ENCODE measurements at places on chromosomes 2 and 18.

DNA sequence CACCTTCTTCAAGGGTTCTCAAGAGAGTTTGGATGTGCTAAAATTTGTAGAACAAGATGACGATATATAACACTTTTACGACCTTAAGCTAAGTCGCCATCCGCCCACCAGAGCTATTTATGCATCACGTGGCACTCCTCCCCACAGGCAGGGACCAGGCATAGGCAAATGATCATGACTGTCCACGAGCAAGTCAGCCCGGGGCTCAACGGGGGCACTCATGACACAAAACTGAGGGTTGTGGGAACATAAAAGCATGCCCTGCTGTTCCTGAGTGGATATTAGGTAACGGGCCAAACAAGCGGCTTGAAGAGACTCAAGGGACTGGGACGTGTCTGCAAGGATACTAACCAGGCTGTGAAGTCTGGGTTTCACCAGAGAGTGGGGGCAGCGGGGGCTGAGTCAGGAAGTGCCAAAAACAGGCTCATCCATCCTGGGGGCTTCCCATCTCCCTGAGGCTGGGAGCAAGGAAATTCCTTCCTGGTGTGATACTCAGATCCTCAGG lies 58.1 kb downstream of the FAM178B start:
- DNase-seq, result no peak

- no peak for DNase-seq
Measured at GRCh38 chr2:5690286-5690685, 1.9 kb upstream of the SOX11 start.

- no peak for DNase-seq
Measured at GRCh38 chr2:233184669-233185068, 66.8 kb upstream of the ATG16L1 start.

- no peak for DNase-seq
Measured at GRCh38 chr18:28890791-28891190, 713.9 kb upstream of the CDH2 start.

GRCh38 chr18:60153376-60153775 lies 219.2 kb downstream of the MC4R start:
- no peak for DNase-seq

DNA sequence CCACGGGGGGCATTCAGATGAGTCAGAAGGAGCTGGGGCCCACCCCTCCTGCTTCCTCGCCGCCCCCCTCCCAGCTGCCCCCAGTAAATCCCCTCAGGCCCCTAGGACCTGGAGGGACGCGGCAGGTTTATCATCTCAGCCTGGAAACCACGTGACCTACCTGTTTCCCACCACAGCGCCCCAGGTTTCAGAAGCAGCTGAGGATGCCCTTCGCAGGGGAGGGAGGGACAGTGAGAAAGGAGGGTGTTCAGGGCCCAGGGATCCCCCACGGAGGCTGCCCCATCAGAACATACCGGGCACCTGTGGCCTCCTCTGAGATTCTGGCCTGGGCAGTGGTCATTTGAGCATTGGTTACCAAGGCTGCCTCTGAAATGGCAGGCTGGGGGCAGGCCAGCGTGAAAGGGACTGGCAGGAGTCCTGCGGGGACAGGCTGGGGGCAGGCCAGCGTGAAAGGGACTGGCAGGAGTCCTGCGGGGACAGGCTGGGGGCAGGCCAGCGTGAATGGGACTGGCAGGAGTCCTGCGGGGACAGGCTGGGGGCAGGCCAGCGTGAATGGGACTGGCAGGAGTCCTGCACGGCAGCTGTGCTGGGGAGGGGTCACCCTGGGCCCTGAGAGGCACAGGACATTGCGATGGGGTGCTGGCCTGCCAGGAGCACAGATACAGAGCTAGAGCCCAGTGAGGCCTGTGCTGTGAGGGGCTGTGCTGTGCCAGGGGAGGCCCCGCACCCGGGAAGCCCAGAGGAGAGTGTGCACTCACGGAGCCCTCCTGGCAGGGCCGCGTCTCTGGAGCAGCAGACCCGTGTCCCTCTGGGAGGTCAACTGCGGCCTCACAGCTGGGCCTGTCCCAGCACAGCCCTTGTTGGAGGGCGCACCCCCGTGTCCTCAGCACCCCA lies 1.6 kb downstream of the NEU4 start:
- no peak for DNase-seq

DNA sequence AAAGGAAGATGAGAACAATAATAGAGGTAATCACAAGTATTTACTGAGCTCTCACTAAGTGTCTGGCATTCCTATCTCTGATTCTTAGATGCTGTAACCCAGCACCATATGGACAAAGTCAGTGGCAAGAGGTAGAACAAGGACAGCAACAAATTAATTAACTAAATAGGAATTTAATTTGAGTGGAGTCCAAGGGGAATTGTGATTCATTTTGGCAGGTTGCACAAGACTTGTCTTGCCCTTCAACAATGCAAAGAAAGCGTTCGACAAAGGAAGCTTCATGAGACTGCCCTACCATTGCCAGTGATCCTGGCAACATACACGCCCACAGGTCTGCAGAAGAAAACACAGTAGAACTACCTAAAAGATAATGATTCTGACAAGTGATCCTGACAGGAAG lies 221.6 kb downstream of the RBM43 start:
- no peak for DNase-seq

DNA sequence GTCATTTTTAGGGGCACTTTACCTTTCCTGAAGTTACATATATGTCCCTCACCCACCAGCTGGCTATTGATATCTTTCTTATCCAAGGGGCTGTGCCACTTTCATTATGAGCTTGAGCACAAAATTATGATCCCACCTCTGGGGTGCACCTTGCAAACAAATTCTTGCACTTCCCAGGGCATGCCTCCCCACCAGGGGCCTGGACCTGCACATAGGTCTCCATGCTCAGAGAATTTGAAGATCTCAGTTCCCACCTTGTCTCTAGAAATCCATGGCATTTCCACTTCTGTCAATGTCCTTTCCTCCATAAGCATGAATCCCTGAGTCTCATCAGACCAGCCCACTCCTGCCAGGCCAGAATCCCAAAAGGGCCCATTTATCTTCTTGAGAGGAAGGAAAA lies 449.1 kb upstream of the REG3G start:
- DNase-seq, result no peak

GRCh38 chr18:46167971-46168370 lies 63.8 kb downstream of the HAUS1 start:
- DNase-seq, result no peak

- DNase-seq, result peak; percentile 94
Measured at GRCh38 chr2:41966431-41966893, 81.4 kb upstream of the PKDCC start.

- DNase-seq, result no peak
Measured at GRCh38 chr2:237577956-237578870, 11.8 kb downstream of the PRLH start.

GRCh38 chr18:6255886-6256285 lies 158.8 kb downstream of the L3MBTL4 start:
- DNase-seq, result no peak

DNA sequence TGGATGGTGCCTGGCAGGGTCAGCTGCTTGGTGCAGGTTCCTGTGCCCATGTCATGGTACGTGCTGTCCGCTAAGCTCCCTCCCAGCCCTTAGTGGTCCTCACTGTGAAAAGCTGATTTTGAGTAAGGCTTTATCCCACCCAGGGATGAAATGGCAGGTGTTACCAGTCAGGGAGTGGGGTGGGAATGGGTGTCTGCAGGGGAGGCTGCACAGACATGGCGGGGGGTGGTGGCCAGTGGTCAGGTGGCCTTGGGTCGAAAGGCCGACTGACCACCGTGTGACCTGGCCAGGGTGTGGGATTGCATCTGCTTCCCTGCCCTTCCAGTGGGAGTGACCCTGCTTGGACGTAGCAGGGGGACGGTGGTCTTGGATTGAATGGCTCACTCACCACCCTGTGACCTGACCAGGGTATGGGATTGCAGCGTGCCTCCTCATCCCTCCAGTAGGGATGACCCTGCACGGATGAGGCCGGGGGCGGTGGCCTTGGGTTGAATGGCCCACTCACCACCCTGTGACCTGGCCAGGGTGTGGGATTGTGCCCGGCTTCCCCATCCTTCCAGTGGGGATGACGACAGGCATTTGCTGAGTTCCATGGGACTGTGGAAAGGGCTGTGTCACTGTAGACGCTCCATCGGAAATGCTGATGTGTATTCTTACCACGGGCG lies 29.8 kb downstream of the AGAP1 start:
- DNase-seq, result no peak

- DNase-seq, result no peak
Measured at GRCh38 chr2:1743396-1744150, 742 bp downstream of the PXDN start.

DNA sequence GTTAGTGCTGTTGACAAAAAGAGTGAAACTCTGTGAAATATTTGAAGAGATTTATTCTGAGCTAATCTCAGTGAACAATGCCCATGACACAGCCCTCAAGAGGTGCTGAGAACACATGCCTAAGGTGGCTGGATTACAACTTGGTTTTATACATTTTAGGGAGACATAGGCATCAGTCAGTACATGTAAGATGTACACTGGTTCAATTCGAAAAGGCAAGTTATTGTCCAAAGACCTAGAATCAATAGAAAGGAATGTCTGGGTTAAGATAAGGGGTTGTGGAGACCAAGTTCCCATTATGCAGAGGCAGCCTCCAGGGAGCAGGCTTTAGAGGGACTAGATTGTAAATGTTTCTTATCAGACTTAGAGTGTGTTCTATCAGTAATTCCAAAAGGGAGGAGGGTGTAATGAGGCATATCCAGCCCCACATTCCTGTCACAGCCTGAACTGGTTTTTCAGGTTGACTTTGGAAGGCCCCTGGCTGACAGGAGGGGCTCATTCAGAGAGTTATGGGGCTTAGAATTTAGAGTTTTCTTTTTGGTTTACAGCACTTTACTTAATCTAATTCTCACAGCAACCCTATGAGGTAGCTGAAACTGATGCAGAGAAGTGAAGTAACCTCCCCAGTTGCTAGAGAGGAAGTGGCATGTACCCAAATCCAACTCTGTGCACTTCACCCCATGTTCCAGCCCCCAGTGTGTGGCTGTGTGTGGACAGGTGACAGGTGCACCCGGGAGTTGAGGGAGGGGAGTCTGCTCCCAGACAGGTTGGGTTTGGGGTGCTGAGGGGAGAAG lies 28.3 kb upstream of the ASAP2 start:
- DNase-seq, result no peak

DNA sequence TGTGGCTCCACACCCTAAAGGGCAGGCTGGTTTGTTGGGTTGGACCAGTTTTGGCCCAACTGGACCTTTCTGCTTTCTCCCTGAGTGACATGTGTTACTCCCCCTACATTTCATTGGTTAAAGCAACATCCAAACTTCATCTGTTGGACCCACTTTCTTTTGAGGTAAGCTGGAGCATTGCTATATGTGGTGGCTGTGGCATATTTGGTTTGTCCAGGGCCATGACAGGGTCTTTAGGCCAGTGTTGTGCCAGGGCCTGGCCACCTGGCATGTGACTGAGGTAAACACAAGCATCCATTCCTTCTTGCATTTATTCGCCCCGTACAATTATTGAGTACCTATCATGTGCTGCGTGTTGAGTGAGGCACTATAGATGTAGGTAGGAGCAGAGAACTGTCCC lies 36.8 kb upstream of the MARCO start:
- no peak for DNase-seq

GRCh38 chr2:217645896-217646295 lies 356.9 kb downstream of the TNS1 start:
- no peak for DNase-seq

GRCh38 chr18:76980663-76981395 lies 151.8 kb downstream of the MBP start:
- no peak for DNase-seq

DNA sequence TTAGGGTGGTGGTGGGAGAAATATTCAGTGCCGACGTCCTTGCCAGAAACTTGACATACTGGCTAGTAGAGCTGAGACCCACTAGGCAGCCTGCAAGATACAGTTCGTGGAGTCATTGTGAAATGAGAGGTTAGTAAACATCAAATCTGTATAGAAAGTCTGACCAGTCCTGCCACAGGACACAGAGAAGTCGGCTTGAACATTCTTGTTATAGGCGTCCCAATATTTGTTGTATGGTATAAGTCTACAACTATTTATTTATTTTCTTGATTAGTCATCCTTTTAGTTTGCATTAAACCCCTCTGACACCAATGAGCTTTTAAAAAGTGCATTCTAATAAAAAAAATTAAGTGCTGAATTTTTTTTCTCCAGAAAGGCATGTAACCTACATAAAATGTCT lies 265.4 kb downstream of the STK39 start:
- no peak for DNase-seq

DNA sequence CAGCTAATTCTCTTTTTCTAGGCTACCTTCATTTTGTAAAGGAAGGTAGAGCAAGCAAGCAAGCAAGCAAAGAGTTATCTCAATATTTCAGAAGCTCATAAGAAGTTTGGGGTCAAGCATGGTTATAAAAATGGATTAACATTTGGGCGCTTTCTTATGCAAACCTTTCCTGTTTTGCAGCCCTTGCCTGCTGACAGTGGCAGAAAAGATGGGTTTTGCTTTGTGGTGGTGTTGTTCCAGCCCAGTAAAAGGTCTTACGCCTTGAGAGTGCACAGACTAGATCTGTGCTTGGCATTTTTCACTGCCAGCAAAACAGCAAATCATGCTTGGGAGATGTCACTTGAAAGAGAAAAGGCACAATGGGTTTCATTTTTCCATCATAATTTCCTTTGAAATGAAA lies 1320.6 kb upstream of the CELF4 start:
- no peak for DNase-seq

DNA sequence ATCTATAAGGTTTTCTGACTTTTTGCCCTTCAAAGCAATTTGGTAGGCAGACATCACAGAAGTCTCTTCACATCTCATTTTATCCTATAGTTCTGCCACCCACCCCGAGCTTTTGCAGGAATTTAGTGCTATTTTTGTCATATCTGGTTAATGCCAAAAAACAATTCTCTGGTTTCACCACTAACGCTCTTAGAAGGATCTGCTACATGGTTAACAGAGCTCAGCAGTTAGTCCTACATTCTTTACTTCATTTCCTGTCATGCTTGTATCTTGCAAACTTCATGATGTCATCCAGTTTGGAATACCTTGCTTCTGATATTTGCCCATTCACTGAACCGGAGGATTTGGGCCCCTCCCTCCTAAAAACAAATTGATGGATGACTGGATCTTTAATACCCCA lies 116.8 kb upstream of the SERPINE2 start:
- DNase-seq, result no peak

DNA sequence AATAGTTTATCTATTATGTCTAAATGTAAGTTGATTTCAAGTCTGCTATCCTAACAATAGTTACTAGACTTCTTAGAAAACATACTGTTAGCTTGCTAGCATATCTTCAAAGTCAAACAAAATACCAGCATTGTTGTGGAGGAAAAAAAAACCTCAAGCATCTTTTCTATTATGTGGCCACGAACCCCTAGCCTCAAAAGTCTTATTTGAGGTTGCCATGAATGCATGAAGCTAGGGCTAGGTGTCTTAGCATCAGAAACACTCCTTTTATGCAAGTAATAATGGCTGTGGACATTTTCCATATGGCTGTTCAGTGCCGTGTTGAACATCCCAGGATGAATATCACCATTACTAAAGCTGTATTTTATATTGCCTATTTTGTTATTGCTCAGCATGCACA lies 86.6 kb upstream of the OTX1 start:
- DNase-seq, result no peak

GRCh38 chr18:59695551-59695950 lies 1.7 kb downstream of the CCBE1 start:
- no peak for DNase-seq
